ENCODE measurements at places on chromosomes 6 and 20. TPM values are rescaled to one million over a fixed set of nuclear protein-coding genes. Genes with fewer than 3 reads are reported as not detected.

The SOBP gene
- total RNA-seq, result 8.8 TPM

The FOXA2 gene
- total RNA-seq, result not detected

The HLA-DRA gene
- 0.17 TPM for total RNA-seq

The DAAM2 gene
- 7.4 TPM for total RNA-seq

The CAPN11 gene
- total RNA-seq, result 0.15 TPM

The BTBD3 gene
- 47.6 TPM for total RNA-seq

The LTV1 gene
- 11.9 TPM for total RNA-seq

The PLEKHG1 gene
- total RNA-seq, result 6.3 TPM

The SLC22A16 gene
- total RNA-seq, result 0.15 TPM

The PLA2G7 gene
- not detected for total RNA-seq

The BEND6 gene
- total RNA-seq, result 17.7 TPM

The CGA gene
- total RNA-seq, result not detected
